ENCODE measurements at places on chromosomes 5 and 9.
A peak's percentile ranks its signal among the peaks of the same experiment; 100 is the strongest.

DNA sequence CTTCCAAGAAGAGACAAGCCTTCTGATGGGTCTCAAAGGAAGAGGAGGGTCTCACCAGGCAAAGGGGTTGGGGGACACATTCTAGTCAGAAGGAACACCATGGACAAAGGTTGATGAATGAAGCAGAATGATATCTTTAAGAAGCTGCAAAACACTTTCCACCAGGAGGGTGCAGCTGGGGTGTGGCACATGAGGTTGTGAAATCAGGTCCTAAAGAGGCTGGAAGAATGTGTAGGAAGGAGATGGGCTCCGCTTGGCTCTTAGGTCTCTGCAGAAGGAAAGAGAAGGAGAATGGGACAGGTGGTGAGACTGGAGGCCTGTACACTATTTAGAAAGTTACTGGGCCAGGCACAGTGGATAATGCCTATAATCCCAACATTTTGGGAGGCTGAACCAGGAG lies 328.6 kb downstream of the PDE4D start:
- no peak for DNase-seq

DNA sequence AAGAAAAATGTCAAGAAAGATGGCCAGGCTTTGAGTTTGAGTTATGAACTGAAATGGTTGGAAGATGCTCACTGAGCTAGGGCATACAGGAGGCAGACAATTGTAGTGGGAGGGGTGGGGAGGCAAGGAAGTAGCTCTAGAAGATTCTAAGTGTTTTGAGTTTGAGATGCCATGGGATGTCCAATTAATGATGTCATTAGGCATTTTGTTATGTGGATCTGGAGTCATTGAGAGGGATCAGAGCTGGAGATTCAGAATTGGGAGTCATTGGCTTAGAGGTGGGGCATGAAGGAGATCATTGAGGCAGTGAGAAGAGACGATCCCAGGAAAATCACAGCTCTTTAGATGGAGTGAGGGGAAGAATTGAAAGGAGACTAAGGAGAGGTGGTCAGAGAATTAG lies 111.5 kb upstream of the ZNF618 start:
- DNase-seq = no peak

GRCh38 chr9:128713411-128713780 lies 10.5 kb downstream of the ZDHHC12 start:
- no peak for DNase-seq

DNA sequence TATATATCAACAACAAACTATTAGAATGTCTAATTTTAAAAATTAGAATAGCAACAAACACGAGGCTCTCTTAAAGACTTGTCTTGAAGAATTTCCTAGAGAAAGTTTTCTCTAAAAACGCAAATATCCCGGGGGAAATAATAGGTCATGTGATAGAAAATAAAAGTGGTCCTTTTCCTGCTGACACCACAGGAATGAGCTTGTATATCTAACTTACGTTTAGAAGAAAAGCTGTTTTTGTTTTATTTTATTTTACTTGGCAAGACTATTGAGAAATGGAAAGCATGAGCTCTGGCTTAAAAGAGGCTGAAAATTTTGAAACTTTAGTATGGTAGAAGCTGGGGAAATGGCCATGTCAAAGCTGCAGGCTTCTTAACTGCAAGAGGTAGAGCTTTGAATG lies 465.0 kb downstream of the AGTPBP1 start:
- DNase-seq = no peak

DNA sequence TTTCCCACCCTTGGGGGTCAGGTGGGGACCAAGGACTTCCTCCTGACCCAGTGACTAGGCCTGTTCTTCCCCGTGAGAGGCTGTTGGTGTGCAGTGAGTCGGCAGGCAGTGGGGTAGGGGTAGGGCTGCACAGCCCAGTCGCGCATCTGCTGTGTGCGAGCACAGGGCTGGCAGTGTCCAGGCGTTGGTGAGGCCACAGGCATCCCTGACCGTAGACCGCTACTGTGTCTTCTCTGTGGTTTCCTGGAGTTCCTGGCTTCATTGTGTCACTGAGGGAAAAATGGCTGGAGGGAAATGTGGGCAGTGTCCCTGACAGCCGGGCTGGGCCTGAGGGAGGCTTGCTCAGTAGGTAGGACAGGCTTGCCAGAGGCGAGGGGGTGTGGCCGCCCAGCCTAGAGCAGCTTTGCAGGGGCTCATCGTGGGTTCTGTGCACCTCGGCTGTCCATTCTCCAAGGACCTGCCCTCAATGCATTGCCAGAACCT lies 95.4 kb downstream of the CACNA1B start:
- no peak for DNase-seq

GRCh38 chr9:16230731-16231130 lies 639.7 kb downstream of the BNC2 start:
- no peak for DNase-seq

DNA sequence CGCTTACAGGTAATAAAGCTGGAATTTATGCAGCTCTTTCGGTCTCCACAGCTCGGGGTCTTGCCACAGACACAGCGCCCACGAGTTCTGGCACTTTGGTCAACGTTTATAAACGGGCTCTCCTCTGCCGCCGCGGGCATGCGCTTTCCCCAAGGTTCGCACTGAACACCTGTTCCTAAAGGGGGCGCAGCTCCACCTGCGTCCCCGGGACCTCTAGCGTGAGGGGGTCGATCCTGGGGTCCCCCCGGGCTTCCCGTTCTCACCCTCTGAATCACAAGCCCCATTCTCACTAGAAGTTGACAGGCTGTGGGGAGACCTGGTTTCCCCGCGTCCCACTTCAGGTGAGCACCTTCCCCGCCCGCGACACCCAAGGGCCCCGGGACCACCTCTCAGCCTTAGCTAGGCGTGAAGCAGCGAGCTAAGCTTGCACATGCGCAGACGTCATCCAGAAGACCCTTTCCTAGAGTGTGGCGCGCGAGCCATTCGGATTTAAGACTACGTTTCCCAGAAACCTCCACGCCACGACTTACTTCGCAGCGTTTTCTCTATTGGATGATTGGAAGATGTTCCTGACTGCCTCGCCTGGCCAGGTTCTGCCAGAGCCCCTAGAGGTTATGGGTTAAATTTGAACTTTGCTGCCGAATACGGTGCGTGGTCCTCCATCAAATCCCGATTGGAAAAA lies 21.3 kb upstream of the ZNF782 start:
- no peak for DNase-seq

DNA sequence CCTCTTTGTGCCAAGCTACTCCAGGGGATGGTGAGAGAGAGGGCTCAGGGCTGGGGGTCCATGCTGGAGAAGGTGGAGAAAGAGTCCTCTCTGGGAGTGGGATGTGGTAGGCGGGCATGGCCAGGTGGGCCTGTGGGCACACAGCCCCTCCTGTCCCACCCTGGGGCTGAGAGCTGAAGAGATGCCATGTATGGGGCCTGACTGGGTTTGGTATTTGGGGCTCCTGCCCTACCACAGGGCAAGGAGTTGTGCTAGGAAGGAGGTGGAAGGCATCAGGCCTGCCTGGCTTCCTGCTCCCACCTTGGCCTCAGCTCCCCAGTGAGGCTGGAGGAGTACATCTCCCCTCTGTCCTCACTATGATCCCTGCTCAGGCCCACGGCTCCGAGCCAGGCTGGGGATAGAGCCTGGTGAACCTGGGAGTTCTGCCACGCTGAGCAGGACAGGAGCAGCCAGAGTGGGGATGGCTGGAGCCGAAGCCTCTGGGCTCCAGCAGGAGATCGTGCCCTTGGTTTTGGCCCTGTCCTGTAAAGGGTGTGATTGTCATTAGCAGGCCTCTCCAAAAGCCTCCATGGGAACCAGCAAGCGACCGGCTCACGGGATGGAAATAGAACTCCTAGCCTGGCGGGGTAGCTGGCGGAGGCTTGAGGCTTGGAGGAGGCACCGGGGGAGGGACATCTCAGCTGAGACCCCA lies 75.5 kb downstream of the CACNA1B start:
- DNase-seq = no peak

GRCh38 chr5:173714551-173715428 lies 98.3 kb upstream of the BOD1 start:
- DNase-seq = peak; percentile 82

GRCh38 chr5:170306381-170306831 lies 8.8 kb upstream of the LCP2 start:
- peak; percentile 18 for DNase-seq

GRCh38 chr5:133383580-133383939 lies 228.8 kb downstream of the FSTL4 start:
- no peak for DNase-seq

DNA sequence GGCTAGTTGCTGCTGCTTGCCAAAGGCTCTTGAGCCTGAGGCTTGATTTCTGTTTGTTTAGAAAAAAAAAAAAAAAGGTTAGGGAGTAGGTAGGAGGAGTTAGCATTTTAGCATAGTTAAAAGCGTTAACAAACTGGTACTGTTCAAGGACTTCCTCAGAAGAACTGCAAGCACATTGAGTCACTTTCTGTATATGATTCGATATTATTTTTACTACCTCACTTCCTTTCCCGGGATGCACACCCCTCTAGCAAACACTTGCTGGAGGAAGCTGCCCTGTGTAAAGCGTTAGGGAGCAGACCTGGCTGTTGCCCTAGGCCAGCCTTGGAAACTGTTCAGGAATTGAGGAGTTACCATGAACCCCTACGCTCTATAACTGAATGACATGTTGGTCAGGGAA lies 15.7 kb upstream of the CEP120 start:
- DNase-seq = no peak

DNA sequence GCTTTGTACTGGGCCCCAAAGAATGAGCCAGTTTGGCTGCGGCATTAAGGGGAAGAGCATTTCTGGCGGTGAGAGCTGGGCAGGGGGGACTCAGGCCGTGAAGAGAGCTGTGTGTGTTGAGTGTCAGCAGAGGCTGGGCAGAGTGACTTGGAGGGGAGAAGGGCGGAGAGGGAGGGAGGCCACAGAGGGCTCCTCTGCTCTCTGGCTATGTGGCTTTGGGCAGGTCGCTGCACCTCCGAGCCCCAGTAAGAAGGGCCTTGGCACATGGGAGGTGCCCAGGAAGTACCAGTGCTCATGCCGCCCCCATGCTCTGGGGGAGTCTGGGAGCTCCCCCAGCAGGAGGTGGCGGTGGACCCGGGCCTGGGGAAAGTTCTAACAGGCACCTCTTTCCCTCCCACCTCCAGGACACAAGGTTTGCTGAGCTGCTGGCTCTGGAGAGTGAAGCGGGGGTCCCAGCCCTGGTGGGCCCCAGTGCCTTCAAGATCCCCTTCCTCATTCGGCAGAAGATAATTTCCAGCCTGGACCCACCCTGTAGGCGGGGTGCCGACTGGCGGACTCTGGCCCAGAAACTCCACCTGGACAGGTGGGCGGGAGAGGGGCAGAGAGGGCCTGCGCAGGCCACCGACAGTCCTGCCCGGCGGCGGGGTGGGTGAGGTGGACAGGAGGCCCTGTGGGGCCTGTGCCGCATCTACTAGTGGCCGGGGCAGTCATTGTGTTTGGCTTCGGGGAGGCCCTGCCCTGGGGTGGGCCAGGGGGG lies 20.1 kb downstream of the HK3 start:
- DNase-seq = no peak

- no peak for DNase-seq
These were observed 165.2 kb upstream of the MSX2 start for GRCh38 chr5:174559141-174559540.

- DNase-seq = no peak
These were observed 2.0 kb downstream of the EIF4EBP3 start for GRCh38 chr5:140549237-140550144.

- no peak for DNase-seq
These were observed 56.6 kb downstream of the RGS3 start for GRCh38 chr9:113520109-113520642.

- no peak for DNase-seq
These were observed 85.5 kb downstream of the ANXA1 start for GRCh38 chr9:73237140-73237539.

- DNase-seq = peak; percentile 67
These were observed 3.1 kb upstream of the FCHSD1 start for GRCh38 chr5:141654298-141654697.

- no peak for DNase-seq
These were observed 1.0 kb downstream of the GABRB2 start for GRCh38 chr5:161545344-161546094.

DNA sequence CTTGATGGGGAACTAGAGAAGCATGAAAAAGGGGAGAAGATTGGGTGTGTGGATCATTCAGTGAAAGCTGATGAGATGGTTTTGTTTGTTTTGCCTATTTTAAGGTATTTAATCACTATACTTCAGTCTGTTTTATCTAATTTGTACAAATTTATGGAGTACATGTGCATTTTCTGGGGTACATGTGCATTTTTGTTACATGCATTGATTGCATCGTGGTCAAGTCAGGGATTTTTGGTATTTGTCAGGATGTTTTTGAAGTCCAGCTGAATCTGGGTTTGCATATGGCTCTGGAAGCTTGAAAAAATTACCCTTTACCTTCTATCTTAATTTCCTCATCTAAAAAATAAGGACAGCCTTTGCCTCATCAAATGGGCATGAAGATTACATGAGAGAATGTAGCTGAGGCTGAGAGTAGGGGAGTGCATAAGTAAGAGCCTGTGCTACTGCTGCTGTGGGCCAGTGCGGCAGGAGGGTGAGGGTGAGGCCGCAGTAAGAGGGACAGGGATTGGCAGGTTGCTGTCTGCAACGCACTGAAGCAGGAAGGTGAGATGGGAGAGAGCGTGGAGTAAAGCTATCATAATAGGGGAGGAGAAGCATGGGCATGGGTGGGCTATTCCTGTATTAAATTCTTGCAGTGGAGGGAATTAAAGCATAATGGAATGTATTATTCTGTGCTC lies 139.8 kb downstream of the NPR3 start:
- no peak for DNase-seq

- DNase-seq = no peak
These were observed 47.5 kb downstream of the DAB2IP start for GRCh38 chr9:121698627-121699570.

DNA sequence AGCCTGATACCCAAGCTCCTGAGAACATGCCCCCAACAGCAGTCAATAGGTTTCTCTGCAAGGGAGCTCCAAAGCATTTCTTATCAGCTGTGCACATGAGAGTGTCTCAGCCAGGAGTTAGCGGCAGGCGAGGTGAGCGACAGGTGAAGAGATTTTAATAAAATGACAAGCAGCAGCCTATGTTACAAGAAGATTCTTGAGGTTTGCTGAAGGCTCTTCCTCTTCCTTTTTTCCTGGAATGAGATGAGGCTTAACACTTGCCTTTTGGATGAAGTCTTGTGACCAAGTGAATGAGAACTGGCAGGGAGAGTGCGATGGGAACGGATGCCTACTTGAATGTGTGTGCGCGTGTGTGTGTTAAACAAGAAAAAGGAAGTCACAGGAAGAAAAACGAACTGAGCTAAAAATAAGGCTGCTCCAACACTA lies 76.1 kb downstream of the SHB start:
- DNase-seq = no peak

- DNase-seq = no peak
These were observed 252.9 kb upstream of the SLC24A2 start for GRCh38 chr9:20041697-20042081.

DNA sequence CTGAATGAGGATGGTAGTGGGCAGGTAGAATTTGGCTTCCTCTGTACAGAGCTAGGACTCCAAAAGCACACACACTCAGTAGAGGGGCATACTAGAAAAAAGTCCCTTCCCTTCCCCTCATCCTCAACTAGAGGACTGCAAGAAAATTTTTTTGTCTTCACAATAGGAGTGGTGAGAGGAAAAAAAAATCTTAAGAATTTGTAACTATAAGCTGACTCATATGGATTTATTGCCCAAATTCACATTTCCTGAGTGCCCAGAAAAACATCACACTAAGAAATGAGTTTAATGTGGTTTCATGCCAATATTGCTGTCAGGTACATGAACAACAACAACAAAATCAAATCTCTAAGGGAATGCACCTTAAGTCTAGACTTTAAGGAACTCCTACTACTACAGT lies 43.7 kb downstream of the RANBP6 start:
- no peak for DNase-seq

Measured in GM04504 (cell line).